ENCODE measurements at places on chromosomes 4 and X.
A peak's percentile ranks its signal among the peaks of the same experiment; 100 is the strongest.

DNA sequence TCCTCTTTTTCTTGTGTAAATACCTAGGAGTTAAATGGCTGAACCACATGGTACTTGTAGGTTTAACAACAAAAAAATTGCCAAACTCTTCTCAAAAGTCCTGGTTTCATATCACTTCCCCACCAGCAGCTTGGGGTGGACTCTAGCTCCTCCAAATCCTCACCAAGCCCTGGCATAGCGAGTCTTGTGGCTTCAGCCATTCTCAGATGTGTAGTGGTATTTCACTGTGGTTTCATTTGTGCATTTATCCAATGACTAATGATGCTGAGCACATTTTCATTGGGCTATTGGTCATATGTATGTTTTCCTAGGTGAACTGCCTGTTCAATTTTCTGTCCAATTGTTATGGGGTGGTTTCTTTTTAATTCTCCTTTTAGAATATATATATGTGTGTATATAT, 249.3 kb downstream of the NLGN4X start:
- no peak for DNase-seq

GRCh38 chr4:30932581-30932980, 212.4 kb downstream of the PCDH7 start:
- DNase-seq = no peak

DNA sequence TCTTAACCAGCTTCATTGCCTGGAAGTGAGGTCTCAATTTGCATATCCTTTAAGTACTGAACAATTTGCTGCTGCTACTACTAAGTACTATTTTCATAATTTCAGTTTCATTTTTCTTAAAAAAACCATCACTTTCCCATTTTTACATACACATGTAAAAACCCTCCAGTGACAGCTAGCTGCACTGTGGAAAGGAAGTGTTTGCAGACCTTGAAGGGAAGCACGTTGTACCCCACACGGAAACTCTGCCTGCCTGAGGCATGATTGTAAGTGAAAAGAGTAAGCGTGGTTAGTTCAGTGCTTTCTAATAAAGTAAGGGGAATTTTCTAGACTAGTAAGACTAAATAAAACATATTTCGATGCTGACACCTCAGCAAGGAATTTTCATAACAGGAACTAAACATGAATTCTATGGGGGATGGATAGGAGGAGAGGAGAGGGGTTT, 103.6 kb downstream of the RAPGEF2 start:
- peak; percentile 78 for DNase-seq

DNA sequence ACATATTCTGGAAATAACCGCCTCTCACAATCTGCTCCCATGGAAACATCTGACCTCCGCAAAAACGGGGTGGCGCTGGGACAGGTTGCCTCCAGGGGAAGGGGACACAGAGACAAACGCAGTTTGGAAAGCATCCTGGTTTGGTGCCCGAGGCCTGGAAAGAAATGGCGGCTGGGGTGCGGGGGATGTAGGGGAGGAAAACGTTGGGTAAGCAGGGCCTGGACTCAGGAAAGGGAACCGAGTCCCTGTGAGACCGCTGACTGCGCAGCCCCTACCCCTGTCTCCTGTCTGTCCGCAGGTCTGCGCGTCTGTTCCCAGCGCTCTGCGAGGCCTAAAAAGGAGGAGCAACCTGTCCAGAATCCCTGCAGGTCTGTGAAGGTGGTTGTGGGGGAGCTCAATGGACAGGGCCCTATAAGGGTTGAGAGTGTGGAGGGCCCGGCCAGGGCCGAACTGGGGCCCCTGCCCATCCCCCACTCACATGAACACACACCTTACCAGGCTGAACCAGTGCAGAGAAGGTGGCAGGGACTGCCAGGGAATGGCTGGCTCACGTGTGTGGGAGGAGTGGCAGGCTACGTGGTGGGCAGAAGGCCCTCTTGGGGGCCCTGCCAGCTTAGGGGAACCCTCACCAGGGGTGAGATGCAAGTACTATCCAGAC, 672 bp downstream of the TCEAL3 start:
- DNase-seq = no peak

GRCh38 chr4:23291139-23291538, 598.4 kb downstream of the GBA3 start:
- DNase-seq = no peak

- DNase-seq = no peak
Observed at GRCh38 chr4:8076023-8076422, 82.6 kb downstream of the ABLIM2 start.

- peak; percentile 31 for DNase-seq
Observed at GRCh38 chr4:11632483-11632882, 203.8 kb upstream of the HS3ST1 start.

- DNase-seq = no peak
Observed at GRCh38 chrX:44961817-44962607, 89.0 kb downstream of the KDM6A start.

DNA sequence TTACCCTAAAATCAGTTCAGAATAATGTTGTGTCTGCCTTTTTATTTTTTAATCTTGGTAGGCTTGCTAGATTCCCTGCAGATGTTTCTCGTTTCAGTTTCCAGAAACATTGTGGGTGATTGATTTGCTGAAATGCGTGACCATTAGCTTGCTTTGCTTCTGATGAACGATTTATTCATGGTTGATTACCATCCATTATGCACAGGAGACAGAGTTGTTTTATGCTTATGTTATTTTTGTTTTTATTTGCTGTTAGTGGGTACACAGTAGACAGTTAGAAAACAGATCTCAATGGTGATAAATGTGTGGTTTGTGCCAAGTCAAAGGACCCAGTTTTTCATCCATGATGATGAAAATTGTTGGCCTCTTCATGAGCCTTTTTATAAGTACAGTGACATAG, 455.6 kb upstream of the BOD1L1 start:
- no peak for DNase-seq

DNA sequence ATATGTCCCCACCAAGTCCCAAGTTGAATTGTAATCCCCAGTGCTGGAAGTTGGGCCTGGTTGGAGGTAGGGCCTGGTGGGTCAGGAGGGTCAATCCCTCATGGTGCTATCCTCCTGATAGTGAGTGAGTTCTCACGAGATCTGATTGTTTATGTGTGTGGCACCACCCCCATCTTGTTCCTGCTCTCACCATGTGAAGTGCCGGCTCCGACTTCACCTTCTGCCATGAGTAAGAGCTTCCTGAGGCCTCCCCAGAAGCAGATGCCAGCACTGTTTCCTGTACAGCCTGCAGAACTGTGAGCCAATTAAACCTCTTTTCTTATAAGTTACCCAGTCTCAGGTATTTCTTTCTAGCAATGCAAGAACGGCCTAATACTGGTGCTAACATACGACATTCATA, 22.7 kb upstream of the TMEM33 start:
- DNase-seq = peak; percentile 40

- DNase-seq = no peak
Observed at GRCh38 chrX:11663875-11664210, 1.9 kb downstream of the ARHGAP6 start.

- no peak for DNase-seq
Observed at GRCh38 chr4:145639186-145639698, 20.1 kb downstream of the MMAA start.

GRCh38 chr4:112140536-112140935, 4.7 kb upstream of the FAM241A start:
- DNase-seq = peak; percentile 24

DNA sequence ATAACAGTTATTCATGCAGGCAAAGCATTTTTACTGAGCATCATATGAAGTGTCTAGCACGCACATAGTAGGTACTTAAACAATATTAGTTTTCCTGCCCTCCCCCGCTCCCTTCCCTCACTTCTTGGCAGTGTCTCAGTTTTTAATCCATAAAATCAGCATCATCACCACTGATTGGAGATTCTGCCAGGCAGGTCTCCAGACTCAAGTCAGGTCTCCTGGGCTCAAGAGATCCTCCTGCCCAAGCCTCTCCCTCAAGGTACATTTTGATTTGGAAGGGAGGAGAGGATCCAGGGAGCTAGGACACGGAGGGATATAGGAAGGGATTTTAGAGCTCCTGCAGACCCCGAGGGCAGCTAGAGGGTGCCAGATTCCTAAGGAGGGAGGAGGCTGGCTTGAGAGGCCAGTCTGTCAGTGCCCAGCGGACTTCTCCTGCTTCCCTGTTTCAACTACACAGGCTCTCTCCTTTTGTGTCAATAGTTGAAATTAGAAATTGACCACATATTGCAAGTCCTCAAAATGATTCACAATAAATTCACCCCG, 4.4 kb upstream of the FAT1 start:
- DNase-seq = peak; percentile 46

GRCh38 chr4:175386776-175387507, 425.1 kb downstream of the GPM6A start:
- no peak for DNase-seq

DNA sequence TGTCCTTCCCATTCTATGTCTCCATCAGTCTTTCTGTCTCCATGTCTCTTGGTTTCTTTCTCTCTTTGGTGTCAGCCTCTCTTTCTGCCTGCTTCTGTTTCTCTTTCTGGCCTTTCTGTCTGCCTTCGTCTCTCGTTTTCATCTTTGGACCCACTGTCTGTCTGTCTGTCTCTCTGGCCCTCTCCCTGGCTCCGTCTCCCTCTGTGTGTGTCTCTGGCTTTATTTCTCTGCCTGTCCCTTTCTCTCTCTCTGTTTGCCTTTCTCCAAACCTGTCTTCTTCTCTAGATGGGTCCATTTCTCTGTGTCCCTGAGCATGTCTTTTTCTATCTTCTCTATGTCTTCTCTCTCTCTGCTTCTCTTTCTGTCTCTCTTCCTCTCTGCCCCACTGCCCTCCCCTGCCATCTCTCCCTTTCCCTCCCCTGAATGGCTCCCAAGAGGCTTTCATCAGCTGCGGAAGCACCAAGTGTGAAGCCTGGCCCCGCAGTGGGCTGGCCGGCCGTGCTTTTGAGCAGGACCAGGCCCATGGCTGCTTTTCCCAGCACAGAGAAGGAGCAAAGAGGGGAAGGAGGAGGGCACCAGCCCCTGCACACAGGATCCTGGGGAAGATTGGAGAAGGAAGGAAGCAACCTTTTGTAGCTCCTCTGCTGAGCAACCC, 57.4 kb downstream of the PJA1 start:
- DNase-seq = no peak

GRCh38 chr4:101187841-101188240, 159.5 kb downstream of the PPP3CA start:
- no peak for DNase-seq

- DNase-seq = peak; percentile 33
Observed at GRCh38 chr4:91963486-91963885, 340.3 kb upstream of the GRID2 start.

DNA sequence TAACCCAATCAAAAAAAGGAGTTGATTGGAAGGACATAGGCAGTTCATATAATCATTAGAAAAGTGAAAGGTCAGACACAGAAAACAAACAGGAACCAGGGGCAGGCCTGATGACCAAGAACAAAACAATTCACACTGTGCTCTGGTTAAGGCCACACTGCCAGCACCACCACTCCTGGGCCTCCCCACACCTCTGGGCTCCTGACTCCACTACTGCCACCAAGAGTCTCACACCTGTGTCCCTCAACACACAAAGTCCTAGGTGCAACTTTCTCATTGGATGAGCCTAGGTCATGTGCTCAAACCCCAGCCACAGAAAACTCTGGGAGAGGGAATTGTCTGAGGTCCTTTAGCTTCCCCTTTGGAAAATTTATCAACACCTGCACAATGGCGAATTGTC, 11.1 kb upstream of the FAM9C start:
- DNase-seq = no peak

DNA sequence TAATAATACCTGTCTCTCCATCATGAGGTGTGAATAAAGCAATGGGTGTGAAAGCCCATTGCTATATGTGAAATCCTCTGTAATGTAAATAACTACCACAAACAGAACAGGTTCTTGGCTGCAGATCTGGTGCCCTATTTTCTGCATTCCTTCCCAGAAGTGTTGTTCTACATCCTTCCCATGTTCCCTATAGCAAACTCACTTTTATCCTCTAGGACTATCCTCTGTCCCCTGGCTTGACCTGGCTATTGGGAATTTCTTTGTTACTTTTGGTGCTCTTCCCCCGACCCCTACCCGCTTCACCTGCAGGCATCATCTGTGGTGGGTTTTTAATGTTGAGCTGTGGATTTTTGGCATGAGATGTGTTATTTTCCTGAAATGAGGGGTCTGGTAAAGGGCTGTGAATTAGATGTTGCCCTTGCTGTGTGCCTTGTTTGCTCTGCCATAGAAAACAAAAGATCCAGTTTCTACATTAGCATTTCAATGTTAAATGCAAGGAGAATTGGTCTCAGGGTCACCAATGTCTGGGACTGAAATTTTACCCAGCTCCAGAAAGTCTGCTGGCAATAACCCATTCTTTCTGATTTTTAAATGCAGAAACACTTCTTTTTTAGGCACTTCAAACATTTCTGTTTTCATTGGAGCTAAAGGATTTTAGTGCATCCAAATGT, 13.6 kb upstream of the FREM3 start:
- no peak for DNase-seq

GRCh38 chr4:168893807-168894206, 116.2 kb downstream of the CBR4 start:
- no peak for DNase-seq

DNA sequence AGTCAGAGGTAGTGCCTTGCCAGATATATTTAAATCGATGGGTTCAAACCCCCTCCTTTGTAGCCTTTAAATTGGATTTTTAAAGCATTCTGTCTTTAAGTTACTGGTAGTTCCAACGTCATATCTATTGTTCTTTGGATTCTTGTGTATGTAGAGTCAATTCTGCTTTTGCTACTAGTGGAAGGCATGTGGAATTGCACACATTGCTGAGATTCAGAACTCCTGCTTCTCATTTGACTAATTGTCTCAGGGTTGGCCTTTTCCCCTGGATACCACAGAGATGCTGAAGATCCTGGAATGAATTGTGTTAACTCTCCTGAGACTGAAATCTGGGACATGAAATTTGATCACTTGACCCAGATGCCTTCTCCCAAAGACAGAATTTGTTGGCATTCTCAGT, 328.3 kb upstream of the RPS6KA3 start:
- no peak for DNase-seq

DNA sequence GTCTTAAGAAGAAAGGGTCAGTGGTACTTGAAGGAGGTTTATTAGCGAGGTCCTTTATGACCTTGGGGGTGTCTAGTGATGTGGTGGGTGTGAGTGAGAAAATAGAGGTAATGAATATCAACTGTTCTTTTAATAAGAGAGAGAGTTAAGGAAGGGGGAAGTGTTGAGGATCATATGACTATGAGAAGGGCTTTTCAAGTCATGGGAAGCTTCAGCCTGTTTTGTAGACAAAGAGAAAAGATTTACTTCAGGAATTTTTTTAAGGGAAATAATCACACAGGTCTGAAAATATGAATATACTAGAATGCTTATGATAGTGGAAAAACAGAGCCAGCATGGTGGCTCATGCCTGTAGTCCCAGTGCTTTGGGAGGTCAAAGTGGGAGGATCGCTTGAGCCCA, 41.3 kb upstream of the MTMR1 start:
- no peak for DNase-seq

Measured in iris pigment epithelial cell (primary cell).